ENCODE measurements at places on chromosomes 3 and 15.

DNA sequence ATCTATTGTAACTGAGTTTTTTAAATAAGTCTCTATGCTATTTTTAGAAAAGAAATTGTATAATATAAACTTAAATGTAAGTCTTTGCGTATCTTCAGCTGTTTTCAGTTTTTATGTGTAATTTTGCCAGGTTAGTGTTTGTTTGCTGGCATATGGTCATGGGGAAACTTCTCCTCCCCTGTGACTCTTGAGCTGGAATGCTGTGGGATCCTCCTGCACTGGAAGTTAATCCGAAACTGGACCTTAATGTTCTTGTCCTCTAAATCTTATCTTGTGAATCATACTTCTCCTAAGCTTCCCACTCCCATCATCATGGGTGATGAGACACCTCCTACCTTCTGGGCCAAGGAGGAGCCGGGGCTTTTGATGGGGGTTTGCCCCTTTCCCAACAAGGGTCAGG is 52.4 kb upstream of the CHST2 start:
- DNase-seq = no peak

DNA sequence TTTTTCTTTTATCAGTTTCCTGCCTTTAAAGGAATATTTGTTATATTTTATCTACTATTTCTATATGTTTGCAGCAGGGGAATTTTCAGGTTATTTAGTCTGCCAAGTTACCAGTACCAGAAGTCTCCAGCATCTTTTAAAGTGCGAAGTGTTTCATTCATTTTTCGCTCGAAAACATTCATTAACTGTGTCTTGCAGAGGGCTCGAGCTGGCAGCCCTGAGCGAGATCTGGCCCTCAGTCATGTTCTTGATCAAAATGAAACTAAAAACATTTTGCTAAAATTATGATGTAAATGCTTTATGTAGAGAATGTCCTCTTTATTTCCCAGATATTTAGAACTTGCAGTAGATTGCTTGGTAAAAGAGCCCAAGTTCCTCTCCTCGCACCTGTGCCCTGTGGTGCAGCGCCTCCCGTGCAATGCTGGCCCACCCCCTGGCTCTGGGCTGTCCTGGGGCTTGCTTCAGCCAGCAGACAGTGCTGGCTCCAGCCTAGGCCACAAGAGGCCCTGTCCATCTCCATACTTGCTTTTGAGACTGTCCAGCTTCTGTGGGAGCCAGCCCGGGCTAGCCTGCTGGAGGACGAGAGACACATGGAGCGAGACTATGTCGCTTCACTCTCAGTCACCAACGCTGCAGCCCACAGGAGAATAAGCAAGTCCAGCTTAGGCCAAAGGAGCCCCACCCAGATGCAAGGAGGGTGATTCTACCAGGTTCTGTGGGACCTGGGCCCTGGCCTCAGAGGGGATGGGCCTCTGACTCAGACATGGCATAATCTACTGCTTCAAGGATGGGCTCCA is 71.9 kb upstream of the PRR23E start:
- no peak for DNase-seq

GRCh38 chr3:170632780-170633179 is 46.9 kb upstream of the SLC7A14 start:
- no peak for DNase-seq

- no peak for DNase-seq
Observed at GRCh38 chr3:38281895-38282686, at the start of gene SLC22A14. TSS of gene SLC22A14 (plus strand) at chr3:38282294. CDS start at chr3:38306027, 23,733 bp downstream.

GRCh38 chr3:139718415-139718814 is 40.6 kb upstream of the NMNAT3 start:
- DNase-seq = peak; percentile 34

- no peak for DNase-seq
Observed at GRCh38 chr3:2334921-2335320, 236.3 kb downstream of the CNTN4 start.

- no peak for DNase-seq
Observed at GRCh38 chr3:158347966-158348365, 223.0 kb upstream of the MLF1 start.

DNA sequence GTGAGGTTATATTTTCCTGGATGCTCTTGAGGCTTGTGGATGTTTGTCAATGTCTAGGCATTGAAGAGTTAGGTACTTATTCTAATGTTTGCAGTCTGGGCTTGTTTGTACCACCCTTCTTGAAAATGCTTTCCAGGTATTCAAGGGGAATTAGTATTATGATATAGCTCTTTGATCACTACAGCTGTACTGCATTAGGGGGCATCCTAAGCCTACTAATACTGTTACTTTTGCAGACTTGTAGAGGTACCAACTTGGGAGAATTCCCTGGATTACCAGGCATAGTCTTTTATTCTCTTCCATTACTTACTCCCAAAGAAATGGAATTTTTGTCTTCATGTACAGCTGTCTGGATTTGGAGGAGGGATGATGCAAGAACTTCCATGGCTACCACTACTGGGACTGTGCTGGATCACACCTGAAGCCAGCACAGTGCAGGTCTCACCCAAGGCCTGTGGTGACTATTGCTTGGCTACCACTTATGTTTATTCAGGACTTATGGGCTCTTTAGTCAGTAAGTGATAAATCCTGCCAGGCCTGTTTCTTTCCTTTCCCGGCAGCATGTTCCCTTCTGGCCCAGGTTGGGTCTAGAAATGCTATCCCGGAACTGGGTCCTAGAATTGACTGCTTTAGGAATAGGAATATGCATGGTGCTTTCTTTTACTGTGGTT is 402.9 kb downstream of the IL20RB start:
- DNase-seq = no peak

DNA sequence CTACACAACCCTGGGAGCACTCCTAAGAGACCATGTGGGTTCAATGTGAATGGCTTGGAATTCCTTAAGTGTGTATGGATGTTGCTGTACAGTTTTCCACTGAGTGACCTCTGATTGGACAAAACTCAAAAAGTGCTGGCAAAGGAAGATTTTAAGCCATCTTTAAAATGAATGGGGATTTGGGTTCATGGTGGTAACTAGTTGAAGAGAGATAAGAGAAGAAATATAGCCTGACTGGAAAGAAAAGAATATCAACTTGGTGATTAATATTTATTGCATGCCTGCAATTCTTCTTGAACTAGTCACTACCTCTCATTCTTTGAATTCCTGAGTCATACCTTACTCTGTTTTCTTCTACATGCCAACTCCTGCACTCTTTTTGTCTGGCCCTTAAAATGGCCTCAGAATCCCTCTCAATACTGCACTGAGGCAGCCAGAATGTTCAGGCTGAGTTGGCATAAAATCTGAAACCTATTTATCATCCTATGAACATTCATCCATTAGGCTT is 124.7 kb downstream of the RPL22L1 start:
- no peak for DNase-seq

- no peak for DNase-seq
Observed at GRCh38 chr15:51310064-51310463, 28.3 kb downstream of the CYP19A1 start.

DNA sequence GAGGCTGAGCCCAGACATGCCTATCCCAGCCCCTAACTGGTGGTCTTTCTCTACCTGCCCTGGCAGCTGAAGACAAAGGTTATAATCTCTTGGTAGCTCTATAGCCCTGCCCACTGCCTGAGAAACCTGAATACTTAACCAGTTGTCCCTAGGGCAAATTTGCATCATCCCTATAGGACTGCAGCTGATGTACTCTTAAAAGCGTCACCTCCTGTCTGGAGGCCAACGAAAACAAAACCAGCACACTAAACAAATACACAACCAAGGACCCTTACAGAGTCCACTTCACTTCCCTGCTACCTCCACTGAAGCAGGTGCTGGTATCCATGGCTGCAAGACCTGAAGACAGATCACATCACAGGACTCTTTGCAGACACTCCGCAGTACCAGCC is 98.0 kb downstream of the KCNAB1 start:
- DNase-seq = no peak

- DNase-seq = no peak
Observed at GRCh38 chr3:141243271-141243707, 11.7 kb downstream of the PXYLP1 start.

DNA sequence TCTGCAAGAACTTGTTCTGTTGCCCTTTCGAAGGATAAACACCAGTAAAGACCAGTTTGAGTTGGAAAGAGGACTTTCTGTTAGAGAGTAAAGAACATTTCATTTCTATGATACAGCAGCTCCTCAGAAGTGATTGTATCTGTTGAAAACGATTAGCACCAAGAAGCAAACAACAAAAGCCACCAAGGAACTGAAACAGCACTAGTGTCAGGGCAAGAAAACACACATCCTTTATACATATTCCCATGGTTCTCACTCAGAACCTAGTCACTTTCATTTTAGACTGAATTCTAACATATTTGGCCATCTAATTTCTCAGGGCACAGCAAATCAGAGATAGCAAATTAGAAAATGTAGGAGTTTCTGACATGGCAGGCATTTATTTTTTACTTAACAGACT is 116.1 kb downstream of the ATP1B3 start:
- DNase-seq = no peak

- no peak for DNase-seq
Observed at GRCh38 chr15:63595065-63595464, 2.1 kb upstream of the FBXL22 start.

- peak; percentile 17 for DNase-seq
Observed at GRCh38 chr3:42720126-42720525, 17.5 kb upstream of the HHATL start.

DNA sequence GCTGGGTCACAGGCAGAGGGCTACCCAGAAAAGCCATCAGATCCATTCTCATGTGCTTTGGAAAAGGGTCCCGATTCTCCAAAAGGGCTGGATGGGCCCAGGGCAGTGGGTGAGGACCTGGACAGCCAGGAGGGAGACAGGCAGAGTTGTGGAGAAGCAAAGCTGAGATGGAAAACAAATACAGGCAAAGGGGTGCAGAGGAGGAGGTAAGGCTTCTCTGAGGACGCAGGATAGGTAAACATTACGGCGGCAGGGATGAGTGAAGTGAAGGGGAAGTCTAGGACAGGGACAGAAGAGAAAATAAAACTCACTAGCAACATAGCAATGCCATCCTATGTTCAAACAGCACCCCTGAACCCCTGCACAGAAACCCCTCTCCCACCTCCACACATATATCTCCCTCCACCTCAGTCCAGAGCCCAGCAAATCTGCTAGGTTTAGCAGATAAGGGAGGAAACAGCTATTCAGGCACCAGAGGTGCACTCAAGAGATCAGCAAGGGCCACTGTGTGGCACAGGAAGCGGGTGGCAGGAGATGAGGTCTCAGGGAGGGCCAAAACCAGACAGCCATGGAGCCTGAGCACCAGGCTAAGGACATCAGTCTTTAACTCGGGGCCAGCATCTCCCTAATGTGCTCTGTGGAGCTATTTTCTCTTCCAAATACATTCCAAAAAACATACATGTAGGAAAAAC is 51.3 kb downstream of the HOMER2 start:
- no peak for DNase-seq

DNA sequence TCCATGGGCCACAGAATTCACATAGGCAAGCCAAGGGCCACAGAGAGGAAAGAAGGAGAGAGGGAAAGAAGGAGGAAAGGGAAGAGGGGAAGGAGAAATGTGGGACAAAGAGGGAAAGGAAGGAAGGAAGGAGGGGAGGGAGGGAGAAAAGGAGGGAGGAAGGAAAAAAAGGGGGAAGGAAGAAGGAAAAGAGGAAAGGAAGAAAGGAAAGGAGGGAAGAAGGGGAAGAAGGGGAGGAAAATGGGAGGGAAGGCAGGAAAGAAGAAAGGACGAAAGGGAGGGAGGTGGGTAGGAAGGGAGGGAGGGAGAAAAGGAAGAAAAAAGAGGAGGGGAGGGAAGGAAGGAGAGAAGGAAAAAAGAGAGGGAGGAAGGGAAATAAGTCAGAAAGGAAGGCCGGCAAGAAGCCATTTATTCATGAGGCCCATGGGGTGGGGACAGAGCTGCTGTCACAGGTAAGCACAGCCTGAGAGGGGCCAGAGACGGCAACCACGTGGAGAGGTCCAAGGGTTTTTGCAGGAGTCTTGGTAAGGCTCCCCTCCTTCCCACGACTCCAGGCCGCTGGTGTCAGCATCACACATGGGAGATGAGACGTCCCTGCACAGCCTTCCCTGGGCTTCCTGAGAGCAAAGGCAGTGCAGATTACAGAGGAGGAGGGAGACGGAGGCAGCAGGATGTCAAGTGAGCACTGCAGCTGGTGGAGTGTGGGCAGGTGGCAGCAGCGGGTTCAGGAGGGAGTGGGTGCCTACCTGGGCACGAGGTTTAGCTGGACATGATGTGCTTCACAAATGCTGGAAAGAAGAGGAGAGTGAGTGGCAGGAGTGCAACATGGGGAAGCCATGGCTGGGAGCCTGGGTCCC is 5.5 kb downstream of the MYL3 start:
- DNase-seq = no peak

- no peak for DNase-seq
Observed at GRCh38 chr15:87710406-87710805, 546.1 kb downstream of the NTRK3 start.

DNA sequence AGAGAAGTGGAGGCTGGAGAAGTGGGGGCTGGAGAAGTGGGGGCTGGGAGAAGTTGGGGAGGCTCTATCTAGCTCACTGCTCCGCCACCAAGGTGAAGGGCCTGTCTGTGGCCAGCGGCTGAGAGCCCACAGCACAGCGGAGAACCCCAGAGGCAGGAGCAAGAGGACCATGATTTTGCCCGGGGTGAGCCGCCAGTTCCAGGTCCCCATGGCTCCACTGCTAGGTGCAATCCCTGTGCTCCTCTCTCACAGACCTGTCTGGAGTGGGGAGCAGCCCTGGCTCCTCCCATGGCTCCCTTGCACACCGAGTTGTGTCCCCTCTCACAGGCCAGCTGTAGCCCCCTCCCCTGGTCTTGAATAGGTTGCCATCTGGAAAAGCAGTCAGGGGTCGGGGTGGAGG is 4.7 kb upstream of the NRROS start:
- DNase-seq = peak; percentile 68

DNA sequence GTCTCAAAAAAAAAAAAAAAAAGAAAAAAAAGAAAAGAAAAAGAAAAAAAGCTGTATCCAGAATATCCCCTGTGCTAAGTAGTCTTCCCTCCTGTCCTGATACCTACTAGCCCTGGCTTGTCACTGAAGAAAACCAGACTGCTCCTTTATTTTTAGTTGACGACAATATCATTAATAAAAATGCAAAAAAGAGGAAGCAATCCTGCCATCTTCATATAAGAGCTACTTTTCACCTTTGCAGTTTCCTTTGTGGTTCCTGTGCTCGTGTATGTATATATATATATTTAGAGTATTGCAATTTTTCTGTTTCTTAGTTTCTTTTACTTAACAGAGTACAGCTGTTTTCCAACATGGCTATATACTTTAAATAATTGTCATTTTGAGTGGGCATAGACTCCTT is 13.6 kb downstream of the C3orf20 start:
- no peak for DNase-seq

- peak; percentile 93 for DNase-seq
Observed at GRCh38 chr3:193605876-193606275, 12.9 kb downstream of the OPA1 start.
